ENCODE measurements at places on chromosomes 6 and 20.

DNA sequence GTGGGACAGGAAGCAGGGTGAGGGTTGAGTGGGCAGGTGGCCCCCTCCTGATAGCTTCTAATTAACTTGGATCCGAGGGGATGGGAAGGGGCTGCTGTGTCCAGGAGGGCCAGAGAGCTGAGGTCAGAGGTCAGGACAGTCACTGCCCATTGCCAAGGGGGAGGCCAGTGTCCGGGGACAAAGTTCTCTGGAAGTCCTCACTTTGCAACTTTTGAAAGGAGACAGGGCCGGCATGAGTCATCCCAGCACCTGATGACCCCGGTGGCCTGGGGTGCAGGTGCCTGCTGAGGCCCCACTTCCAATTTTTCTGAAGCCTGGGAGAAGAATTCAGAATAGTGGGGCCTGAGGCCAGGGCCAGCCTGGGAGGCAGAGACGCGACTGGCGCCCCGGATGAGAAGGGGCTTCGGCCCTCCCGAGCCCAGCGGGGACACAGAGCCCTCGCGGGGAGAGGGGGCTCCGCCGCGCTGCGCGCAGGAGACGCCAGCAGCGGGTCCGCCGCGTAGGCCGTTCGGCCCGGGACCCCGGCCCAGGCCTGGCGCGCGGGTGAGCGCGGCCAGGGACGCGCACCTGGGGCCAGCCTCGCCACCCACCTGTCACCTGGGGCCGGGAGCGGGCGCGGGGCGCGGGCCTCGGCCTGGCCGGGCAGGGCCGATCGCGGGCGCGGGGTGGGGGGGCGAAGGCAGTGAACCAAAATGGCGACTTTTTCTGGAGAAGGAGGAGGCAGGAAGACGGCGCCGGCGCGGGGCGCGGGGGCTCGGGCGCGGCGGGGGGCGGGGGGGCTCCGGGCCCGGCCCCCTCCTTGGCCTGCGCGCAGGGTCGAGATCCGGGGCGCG is 586 bp downstream of the ZNF512B start:
- peak overlapping the region; percentile 90 for H3K4me3 ChIP-seq
- no peaks in the 10 kb centered on the region for H3K27me3 ChIP-seq
- peak overlapping the region; percentile 84 for H3K27ac ChIP-seq

- peak overlapping the region; percentile 76 for H3K27ac ChIP-seq
- H3K4me3 ChIP-seq: peak overlapping the region; percentile 91
- DNase-seq: peak; percentile 72
- no peaks in the 10 kb centered on the region for H3K27me3 ChIP-seq
- peaks cover 58% of the 10 kb centered on the region for H3K4me1 ChIP-seq
Observed at GRCh38 chr20:32483351-32484224, 101.5 kb downstream of the NOL4L start.

DNA sequence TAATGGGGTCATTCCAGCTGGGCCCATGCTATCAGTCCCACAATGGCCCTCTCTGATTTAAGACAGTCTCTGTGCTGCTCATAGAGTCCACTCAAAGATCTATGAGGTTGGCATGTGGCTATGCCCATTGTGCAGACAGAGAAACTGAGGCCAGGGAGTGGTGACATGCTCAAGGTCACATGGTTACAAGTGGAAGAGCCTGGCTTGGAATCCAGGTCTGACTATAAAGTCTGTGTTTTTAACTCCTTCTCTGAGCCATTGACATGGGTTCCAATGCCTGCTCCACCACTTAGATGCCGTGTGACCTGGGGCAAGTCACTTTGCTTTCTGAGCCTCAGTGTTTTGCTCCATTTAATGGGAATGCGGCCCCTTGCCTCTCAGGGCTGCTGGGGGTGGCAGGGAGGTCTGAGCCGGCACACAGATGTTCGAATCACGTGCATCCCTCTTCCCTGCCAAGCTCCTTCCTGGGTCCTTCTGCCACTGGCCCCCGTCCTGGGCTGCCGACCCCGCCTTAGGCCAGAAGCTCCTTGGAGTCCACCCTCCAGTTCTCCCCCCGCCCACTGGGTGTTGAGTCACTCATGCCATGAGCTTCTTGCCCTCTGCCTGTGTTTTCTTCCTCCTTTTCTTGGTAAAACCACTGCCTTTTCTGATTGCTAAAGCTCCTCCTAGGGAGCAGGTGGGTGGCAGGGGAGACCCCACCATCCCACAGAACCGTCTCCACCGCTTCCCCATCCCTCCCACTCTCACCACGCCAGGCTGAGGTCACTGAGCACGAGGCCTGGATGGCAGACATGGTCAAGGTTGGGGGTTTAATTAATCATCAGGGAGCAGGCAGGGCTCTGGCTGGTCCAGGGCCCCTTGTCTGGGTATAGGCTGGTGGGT is 35.7 kb downstream of the CEBPB start:
- peaks cover 42% of the 10 kb centered on the region for H3K4me1 ChIP-seq
- H3K4me3 ChIP-seq: no peak overlapping the region
- DNase-seq: no peak
- peaks cover 44% of the 10 kb centered on the region for H3K27me3 ChIP-seq
- no peak overlapping the region for H3K27ac ChIP-seq

DNA sequence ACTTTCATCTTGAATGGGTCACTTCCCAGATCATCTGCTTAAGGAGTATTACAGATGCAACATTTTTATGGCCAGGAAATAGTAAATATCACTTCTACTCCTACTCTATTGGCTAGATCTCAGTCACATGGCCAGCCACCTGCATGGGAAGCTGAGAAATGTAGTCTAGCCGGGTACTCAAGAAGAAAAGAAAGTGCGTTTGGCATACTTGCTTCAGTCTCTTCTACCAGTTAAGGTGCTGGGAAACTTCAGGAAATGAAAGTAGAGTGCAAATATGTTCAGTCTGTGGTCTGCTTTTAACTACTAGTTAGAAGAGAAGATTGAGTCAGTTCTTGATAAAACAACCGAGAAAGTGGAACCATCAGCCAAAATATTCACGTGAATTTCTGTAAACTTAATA is 129.2 kb downstream of the PDSS2 start:
- DNase-seq: no peak
- H3K36me3 ChIP-seq: no peaks in the 10 kb centered on the region
- H3K4me3 ChIP-seq: no peak overlapping the region
- peaks cover 21% of the 10 kb centered on the region for H3K4me1 ChIP-seq

DNA sequence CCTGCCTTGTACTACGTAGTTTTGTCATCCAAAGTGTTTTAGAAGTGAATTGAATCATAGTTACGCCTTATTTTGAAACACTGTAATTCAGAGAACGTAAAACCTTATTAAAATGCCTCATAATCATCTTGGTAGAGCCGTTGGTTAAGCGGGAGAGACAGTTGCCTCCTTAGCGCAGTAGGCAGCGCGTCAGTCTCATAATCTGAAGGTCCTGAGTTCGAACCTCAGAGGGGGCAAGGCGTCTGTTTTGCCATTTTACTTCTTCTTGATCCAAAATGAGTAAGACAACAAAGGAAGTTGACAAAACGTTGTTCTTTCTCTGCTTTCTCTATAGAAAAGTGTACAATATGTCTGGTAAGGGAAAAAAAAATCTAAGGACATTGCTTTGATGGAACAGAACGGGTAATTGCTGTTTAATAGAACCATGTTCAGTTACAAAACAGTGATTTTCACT is 20.7 kb upstream of the TRIM27 start:
- no peaks in the 10 kb centered on the region for H3K36me3 ChIP-seq
- peak; percentile 78 for DNase-seq
- H3K4me3 ChIP-seq: peak overlapping the region; percentile 92
- H3K27me3 ChIP-seq: no peaks in the 10 kb centered on the region

Measured in HepG2 (cell line).